ENCODE measurements at places on chromosomes 3 and 15. TPM values are rescaled to one million over a fixed set of nuclear protein-coding genes. Genes with fewer than 3 reads are reported as not detected.
A peak's percentile ranks its signal among the peaks of the same experiment; 100 is the strongest.

The CACNA2D2 gene
- total RNA-seq = 0.23 TPM

DNA sequence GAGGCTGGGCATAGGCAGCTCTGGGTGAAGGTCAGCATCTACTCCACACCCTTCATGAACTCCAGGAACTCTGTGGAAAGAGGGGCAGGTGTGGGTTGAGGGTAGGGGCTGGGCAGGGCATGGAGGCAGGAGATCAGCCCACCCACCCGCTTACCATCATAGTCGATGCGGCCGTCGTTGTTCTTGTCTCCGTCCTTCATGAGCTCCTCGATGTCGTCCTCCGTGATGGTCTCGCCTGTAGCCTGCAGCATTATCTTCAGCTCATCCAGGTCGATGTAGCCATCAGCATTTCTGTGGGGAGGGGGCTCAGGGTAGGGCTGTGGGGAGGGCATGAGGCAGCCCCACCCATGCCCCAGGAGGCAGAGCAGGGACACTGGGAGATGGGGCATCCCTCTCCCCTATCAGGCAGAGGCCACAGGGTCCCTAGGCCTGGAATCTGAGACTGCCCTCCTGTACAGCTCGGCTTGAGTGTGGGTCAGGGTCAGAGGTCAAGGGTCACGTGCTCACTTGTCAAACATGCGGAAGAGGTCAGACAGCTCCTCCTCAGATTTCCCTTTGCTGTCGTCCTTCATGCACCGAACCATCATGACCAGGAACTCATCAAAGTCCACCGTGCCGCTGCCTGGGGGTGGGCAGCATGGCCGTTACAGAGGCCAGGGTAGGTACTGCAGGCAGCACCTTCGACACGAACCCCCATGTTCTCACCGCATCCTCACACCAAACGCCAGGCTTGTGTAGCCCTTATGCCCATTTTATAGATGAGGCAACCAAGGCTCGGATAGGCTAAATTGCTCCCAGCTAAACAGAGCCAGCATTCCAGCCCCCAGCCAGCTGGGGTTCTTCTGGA, 2.4 kb downstream of the TNNC1 start:
- H3K27ac ChIP-seq = no peak overlapping the region
- peaks cover 2% of the 10 kb centered on the region for H3K36me3 ChIP-seq
- H3K4me3 ChIP-seq = no peak overlapping the region
- peaks cover 22% of the 10 kb centered on the region for H3K4me1 ChIP-seq

The GP9 gene
- total RNA-seq = not detected

- H3K36me3 ChIP-seq = no peaks in the 10 kb centered on the region
- DNase-seq = peak; percentile 56
- peaks cover 13% of the 10 kb centered on the region for H3K4me1 ChIP-seq
- H3K4me3 ChIP-seq = no peak overlapping the region
These were observed 35.2 kb upstream of the SIAH2 start for GRCh38 chr3:150798122-150798618.

DNA sequence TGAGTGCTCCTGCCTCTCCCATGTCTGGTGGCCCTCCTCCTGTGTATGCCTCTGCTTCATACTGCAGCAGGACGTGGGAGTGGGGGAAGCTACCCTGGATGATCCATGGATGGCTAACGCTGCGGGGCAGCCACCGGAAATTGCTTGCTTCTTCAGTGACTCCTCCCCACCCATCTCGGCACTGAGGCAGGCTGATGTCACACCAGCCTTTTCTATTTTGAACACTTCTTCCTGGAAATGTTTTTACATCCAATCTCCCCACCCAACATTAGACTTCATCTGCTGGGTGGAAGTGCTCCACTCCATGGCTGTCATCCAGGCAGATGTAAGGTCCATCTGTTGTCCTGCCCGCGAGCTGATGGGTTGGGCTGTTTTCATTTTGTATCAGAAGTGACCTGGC, 58.9 kb upstream of the MUC13 start:
- no peak overlapping the region for H3K4me3 ChIP-seq
- no peaks in the 10 kb centered on the region for H3K27me3 ChIP-seq
- H3K36me3 ChIP-seq = peaks cover 65% of the 10 kb centered on the region
- no peak overlapping the region for H3K27ac ChIP-seq

The GOLGA8S gene
- total RNA-seq = 0.07 TPM

DNA sequence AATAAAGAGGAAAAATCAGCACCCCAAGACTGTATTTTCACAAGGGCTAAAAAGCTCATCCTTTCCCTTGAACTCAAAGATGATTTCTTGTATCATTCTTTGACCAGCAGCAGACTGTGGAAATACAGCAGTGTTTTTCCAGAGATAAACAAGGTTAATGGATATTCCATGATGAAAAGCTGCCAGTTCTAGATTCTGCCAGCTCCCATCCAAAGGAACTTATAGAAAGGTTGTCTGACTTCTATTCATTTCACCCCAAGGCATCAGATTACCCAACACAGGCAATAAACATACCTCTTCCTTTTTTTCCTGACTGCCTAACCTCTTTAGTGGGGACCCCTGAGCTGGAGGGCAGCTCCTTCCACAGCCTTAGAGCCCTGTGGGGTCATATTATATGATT, 375.8 kb upstream of the THBS1 start:
- DNase-seq = no peak
- no peaks in the 10 kb centered on the region for H3K36me3 ChIP-seq
- peaks cover 17% of the 10 kb centered on the region for H3K27me3 ChIP-seq
- no peaks in the 10 kb centered on the region for H3K4me1 ChIP-seq
- H3K27ac ChIP-seq = no peak overlapping the region

GRCh38 chr3:159604151-159604581, 384.5 kb upstream of the IL12A start:
- no peaks in the 10 kb centered on the region for H3K27me3 ChIP-seq
- no peak for DNase-seq
- no peak overlapping the region for H3K27ac ChIP-seq
- no peaks in the 10 kb centered on the region for H3K36me3 ChIP-seq

- no peak for DNase-seq
- H3K4me3 ChIP-seq = no peak overlapping the region
- H3K27me3 ChIP-seq = no peaks in the 10 kb centered on the region
- H3K4me1 ChIP-seq = peaks cover 8% of the 10 kb centered on the region
These were observed 46.8 kb downstream of the MGLL start for GRCh38 chr3:127775398-127776109.

DNA sequence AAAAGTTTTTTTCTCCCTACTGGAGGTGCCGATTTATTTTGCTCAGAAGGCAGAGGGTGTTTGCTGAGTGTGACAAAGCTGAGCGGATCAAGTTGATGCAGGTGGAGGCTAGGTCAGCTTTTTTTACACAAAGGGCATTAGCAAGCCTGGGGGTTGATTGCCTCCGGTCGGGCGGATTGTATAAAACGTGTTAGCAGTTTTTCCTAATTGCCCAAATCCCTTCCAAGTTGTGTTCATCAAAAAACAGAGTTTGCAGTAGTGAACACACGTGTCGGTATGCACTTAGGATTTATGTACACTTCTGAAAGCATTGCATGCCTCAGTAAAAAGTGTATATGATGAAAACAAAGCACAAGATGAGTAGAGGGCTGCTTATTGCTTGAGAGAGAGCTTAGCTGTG, 2.6 kb downstream of the GPR160 start:
- no peak overlapping the region for H3K4me3 ChIP-seq
- H3K27me3 ChIP-seq = peaks cover 6% of the 10 kb centered on the region
- no peak overlapping the region for H3K27ac ChIP-seq
- H3K4me1 ChIP-seq = peaks cover 12% of the 10 kb centered on the region
- no peak for DNase-seq
- peaks cover 1% of the 10 kb centered on the region for H3K36me3 ChIP-seq

- no peaks in the 10 kb centered on the region for H3K4me1 ChIP-seq
- DNase-seq = no peak
- peaks cover 32% of the 10 kb centered on the region for H3K27me3 ChIP-seq
- H3K36me3 ChIP-seq = no peaks in the 10 kb centered on the region
- H3K27ac ChIP-seq = no peak overlapping the region
These were observed 34.9 kb downstream of the CP start for GRCh38 chr3:149186721-149187120.

The TEX264 gene
- 45.6 TPM for total RNA-seq

- no peak overlapping the region for H3K4me3 ChIP-seq
- no peaks in the 10 kb centered on the region for H3K36me3 ChIP-seq
- H3K4me1 ChIP-seq = no peaks in the 10 kb centered on the region
These were observed 268.0 kb downstream of the ERC2 start for GRCh38 chr3:56200251-56200650.

The CDCP1 gene
- total RNA-seq = 3.2 TPM

DNA sequence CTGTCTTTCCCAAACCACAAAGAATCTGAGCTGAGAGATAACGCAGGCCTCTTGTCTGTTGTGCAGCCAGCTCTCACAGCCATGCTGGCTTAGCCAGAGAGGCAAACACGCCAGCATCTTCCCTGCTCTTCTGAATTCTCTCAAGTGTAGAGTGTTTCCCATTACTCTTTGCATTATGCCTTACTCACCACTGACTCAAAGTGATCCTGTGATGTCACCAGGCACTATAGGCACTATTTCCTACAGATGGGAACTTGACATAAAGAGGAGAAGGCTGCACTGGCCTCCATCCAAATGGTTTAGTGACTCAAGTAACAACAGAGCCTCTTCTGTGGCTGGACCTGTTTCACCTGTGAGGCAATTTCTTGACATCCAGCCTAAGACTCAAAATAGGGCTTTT, 44.4 kb downstream of the PDZRN3 start:
- DNase-seq = no peak
- H3K27ac ChIP-seq = no peak overlapping the region
- no peaks in the 10 kb centered on the region for H3K4me1 ChIP-seq
- H3K4me3 ChIP-seq = no peak overlapping the region
- H3K36me3 ChIP-seq = no peaks in the 10 kb centered on the region

- H3K4me1 ChIP-seq = peaks cover 14% of the 10 kb centered on the region
- H3K27me3 ChIP-seq = peaks cover 2% of the 10 kb centered on the region
- no peak overlapping the region for H3K4me3 ChIP-seq
- DNase-seq = no peak
- no peak overlapping the region for H3K27ac ChIP-seq
- no peaks in the 10 kb centered on the region for H3K36me3 ChIP-seq
These were observed 2.8 kb upstream of the GLB1 start for GRCh38 chr3:33099701-33100100.

- H3K27ac ChIP-seq = no peak overlapping the region
- no peak for DNase-seq
- peaks cover 3% of the 10 kb centered on the region for H3K27me3 ChIP-seq
- H3K4me3 ChIP-seq = no peak overlapping the region
- no peaks in the 10 kb centered on the region for H3K36me3 ChIP-seq
These were observed 6.1 kb upstream of the USP8 start for GRCh38 chr15:50418041-50418583.

- H3K36me3 ChIP-seq = no peaks in the 10 kb centered on the region
- H3K4me1 ChIP-seq = peaks cover 53% of the 10 kb centered on the region
- no peak overlapping the region for H3K4me3 ChIP-seq
- no peak for DNase-seq
These were observed 68.0 kb upstream of the ARL8B start for GRCh38 chr3:5054098-5054497.

GRCh38 chr3:147360646-147361453, 45.5 kb downstream of the ZIC4 start:
- no peaks in the 10 kb centered on the region for H3K4me1 ChIP-seq
- H3K27ac ChIP-seq = no peak overlapping the region
- no peak for DNase-seq
- H3K36me3 ChIP-seq = peaks cover 2% of the 10 kb centered on the region

The TM6SF1 gene
- total RNA-seq = 4.0 TPM

DNA sequence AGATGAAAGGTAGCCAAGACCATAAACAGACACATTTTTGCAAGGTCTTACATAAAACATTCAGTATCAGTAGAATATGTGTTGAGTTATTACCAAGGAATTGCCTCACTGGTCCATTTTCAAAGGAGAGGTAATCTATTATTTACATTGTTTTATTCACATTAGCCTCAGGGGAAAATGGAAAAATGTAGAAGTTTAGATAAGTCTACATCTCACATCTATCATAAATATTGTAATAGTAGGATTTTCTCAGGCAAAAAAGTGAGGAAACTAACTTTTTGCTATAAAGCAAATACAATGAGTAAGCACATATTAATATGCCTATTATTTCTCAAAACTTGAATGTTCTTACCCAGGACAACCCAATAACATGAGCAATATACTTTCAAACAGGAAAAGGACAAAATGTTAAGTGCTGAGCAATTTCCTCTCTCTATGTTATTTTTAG, 184.6 kb upstream of the AGTR1 start:
- no peak for DNase-seq
- no peaks in the 10 kb centered on the region for H3K27me3 ChIP-seq
- H3K4me1 ChIP-seq = no peaks in the 10 kb centered on the region
- H3K36me3 ChIP-seq = no peaks in the 10 kb centered on the region

DNA sequence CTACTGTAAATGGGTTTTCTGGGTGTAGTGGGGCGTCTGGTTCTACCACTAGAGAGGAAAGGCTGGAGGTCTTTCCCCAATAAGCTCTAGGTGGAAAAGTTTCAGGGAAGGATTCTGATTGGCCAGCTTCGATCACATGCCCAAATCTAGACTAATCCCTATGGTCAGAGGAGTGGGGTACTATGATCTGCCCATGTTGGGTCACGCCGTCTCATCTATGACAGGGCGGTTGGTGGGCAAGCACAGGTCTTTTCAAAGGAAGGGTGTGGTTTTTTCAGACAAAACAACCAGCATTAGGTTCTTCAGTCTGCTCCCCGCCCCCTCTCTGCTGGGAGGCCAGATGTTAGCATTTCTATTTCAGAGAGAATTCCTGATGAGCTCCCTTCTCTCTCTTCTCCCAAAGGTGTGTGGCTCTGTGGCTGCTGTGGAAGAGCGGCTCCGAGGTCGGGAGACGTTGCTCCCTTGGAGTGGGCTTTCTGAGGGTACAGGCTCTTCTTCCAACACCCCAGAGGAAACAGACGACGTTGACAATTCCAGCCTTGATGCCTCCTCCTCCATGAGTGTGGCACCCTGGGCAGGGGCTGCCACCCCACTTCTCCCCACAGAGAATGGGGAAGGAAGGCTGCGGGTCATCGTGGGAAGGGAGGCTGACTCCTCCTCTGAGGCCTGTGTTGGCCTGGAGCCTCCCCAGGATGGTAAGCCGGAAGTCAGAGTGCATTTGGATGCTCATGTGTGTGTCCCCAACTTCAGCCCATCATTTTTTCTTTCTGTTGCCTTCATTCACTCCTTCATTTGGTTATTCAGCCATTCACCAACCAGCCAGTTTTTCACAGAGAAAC, 9.7 kb upstream of the TATDN2 start:
- H3K27me3 ChIP-seq = no peaks in the 10 kb centered on the region
- H3K36me3 ChIP-seq = peaks cover 57% of the 10 kb centered on the region
- DNase-seq = peak; percentile 83
- H3K27ac ChIP-seq = peak overlapping the region; percentile 79

- no peak for DNase-seq
- no peak overlapping the region for H3K27ac ChIP-seq
- no peaks in the 10 kb centered on the region for H3K36me3 ChIP-seq
- H3K27me3 ChIP-seq = peaks cover 9% of the 10 kb centered on the region
- H3K4me1 ChIP-seq = no peaks in the 10 kb centered on the region
These were observed 77.3 kb downstream of the FAM174B start for GRCh38 chr15:92578096-92578835.

DNA sequence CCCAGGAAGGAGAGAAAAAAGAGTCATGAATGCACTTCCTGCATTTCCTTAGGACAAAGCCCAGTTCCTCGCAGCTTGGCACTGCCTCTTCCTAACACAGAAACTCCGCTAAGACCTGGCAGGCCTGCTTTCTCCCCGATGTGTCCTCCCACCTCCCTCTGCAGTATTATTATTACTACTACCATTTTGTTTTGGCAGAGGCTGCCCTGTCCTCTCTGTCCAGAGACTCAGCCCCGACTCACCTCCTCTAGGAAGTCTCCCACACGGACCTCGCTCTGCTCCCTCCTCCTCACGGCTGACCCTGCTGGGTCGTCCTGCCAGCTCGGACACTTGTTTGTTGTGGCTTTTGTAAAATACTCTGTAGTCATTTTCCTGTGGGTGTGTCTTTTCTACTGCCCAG, 107.2 kb upstream of the HACD2 start:
- no peaks in the 10 kb centered on the region for H3K27me3 ChIP-seq
- no peak for DNase-seq
- no peaks in the 10 kb centered on the region for H3K4me1 ChIP-seq
- no peak overlapping the region for H3K4me3 ChIP-seq

All from activated CD4-positive, alpha-beta T cell treated with anti-CD3 and anti-CD28 coated beads, Interleukin-2, amount 10 ng/mL, durations not matched to agents 24 days and 14 days (primary cell).